ENCODE measurements at places on chromosomes 2 and 18.

- no peak for DNase-seq
Observed at GRCh38 chr2:96580771-96581170, 44.2 kb downstream of the ARID5A start.

DNA sequence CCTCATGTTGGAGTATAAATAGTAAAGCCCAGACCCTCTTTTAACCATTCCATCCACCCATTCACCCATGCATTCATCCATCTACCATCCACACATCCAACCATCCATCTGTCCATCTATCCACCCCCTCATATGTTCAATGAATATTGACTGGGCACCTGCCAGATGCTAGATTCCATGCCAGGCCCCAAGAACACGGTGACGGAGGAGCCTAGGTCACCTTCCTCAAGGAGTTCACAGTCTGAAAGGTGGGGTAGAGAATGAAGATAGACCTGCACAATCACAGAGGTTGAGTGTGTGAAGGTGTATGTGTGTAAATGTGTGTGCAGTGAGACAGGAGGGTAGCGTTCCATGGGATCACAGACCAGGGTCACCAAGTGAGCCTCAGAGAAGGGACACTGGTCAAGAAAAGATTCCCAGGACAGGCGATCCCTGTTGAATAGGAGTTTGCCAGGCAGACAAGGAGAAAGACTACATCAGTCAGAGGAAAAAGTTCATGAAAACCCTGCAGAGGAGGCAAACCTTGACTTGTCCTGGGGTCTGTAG, 287.2 kb downstream of the CYP26B1 start:
- no peak for DNase-seq

DNA sequence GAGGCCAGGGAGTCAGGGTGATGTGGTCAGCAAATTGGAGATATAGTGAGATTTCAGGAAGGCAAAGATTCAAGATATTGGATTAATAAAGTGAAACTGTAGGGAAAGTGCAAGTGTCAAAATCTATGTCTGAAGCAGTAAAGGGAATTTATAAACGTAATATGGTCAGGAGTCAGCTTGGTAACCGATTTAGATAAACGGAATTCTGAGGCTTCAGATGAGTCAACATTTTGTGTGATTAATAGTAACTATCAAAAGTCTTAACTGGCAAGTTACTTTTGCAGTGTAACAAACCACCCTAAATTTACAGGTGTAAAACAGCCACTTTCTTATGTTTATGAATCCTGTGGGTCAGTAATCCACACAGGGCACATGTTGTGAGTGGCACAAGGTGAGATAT, 10.9 kb downstream of the MTX2 start:
- DNase-seq: no peak

GRCh38 chr18:67243799-67244587, 272.5 kb downstream of the DSEL start:
- no peak for DNase-seq

GRCh38 chr2:180368881-180369280, 361.8 kb upstream of the CWC22 start:
- no peak for DNase-seq

GRCh38 chr2:102304711-102305611, 6.4 kb upstream of the IL1RL1 start:
- no peak for DNase-seq

DNA sequence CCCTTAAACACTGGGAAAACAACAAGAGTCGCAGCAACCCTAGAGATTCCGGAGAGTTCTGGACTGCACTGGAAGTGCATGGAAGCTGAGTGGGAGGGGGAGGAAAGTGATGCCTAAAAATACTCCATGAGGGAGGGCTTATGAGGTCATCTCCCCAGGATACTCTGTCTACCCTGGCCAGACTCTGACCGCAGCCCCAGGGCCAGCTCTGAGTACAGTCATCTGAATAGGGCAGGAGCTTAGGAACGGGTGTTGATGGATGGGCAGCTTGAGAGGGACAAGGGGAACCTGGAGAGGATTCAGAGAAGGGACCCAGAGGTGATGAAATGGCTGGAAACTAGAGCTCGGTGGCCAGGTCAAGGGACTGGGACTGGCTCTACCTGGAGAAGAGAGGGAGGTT, 79.3 kb upstream of the IGFBP5 start:
- DNase-seq: no peak

GRCh38 chr2:55014962-55015939, 35.0 kb downstream of the RTN4 start:
- no peak for DNase-seq

DNA sequence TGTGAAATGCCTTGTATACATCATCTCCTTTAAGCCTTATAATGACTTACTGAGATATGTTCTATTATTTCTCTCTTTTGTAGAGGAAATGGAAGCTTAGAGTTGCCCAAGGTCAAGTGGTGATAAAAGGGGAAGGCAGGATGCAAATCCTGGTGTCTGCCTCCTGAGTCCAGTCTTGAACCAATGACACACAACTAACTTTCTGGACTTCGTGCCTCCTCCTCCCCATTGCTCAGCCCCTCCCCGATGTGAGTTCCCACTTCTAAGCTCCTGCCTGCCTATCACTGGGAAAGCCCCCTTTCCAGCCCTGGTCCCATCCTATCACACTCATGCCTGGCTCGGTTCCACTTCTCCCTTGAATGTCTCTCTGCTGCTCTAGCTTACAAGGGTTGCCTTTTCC, 6.9 kb upstream of the CTIF start:
- DNase-seq: no peak

GRCh38 chr2:192230889-192231453, 36.2 kb upstream of the TMEFF2 start:
- DNase-seq: no peak

GRCh38 chr2:223029287-223029686, 22.7 kb upstream of the KCNE4 start:
- DNase-seq: no peak

GRCh38 chr18:45637546-45638327, 22.5 kb downstream of the SLC14A2 start:
- DNase-seq: no peak

DNA sequence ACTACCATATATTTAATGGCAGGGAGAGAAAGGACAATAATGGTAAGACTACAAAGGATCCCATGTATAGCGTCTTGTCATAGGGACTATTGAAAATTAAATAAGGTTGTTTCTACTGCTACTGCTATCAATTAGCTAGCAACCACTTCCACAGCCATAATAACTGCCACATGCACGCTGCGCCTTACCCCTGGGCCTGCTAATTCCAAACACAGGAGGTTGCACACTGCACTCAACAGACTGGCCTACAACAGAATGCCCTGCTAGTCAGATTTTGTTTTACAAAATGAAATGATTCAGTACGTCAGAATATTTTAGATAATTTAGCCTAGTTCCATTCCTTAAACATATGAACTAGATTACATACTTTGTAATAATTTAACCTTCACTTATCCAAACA, 121.0 kb upstream of the SMAD7 start:
- DNase-seq: no peak

DNA sequence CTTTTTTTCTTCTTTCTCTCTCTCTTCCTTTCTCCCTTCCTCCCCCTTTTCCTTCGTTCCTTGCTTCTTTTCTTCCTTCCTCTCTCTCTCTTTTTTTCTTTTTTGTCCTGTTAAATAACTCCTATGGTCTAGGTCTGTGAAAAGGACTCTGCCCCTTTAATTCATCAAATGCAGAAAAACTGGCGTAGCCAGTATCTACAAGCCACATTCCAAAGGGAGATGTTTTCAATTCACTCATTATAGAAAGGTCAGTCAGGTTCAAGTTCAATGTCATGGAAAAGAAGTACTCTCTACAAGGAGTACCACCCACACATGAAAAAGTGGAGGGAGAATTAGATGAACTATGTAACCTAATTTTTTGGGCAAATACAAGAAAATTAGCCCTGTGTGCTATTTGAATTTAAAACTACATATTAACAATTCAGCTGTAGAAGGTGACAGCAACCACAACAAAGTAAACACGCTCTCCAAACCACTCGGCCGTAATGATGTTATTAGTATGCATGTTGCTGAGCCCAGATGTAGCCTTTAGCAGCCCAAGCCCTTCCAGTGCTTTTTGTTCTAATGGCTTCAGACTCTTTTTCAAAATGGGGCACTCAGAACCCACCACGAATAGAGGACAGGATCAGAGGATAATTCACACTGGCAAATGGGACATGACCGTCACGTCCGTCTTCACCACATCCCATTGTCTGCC, 735.4 kb upstream of the FANCL start:
- DNase-seq: no peak

GRCh38 chr18:39746201-39746600, 2180.6 kb upstream of the CELF4 start:
- DNase-seq: no peak

- no peak for DNase-seq
Observed at GRCh38 chr18:47413327-47413726, 161.9 kb upstream of the SKOR2 start.

- DNase-seq: no peak
Observed at GRCh38 chr2:64017811-64018700, 1.2 kb downstream of the VPS54 start.

GRCh38 chr2:170191166-170191866, 13.4 kb downstream of the MYO3B start:
- no peak for DNase-seq

- DNase-seq: no peak
Observed at GRCh38 chr2:142687075-142687474, 190.4 kb upstream of the KYNU start.

DNA sequence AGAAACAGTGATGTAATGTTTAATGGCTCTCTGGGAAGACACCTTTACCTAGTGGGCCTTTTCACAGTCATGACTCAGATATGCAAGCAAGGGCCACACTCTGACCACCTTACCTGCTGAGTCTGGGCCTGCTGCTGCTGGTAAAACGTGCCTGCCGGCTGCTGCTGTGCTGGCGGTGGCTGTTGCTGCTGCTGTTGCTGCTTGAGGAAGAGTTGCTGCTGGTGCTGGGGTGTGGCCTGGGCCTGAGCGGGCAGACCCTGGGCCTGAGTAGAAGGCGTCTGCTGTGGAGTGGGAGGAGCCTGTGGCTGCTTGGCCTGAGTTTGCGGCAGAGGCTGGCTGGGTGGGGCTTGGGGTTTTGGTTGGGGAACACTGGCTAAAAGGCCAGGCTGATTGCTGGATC, 81.6 kb upstream of the NFU1 start:
- DNase-seq: no peak

- no peak for DNase-seq
Observed at GRCh38 chr2:73414696-73415095, 29.1 kb downstream of the ALMS1 start.

- no peak for DNase-seq
Observed at GRCh38 chr2:239399433-239399920, 1.3 kb downstream of the HDAC4 start.

DNA sequence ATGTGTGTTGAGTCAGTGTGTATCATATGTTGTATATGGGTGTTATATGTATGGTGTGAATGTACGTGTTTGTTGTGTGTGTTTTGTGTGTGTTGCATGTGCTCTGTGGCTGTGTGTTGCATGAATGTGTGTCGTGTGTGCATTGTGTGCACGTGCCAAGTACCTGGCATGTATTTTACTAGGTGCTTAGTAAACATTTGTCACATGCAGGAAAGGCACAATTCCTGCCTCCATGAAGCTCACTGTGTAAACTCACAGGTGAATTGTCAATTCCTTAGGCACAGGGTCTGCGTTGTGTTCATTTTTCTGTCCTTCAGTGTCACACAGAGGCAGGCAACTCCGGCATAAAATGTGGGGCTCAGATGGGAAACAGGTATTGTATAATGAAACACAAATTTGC, 22.3 kb upstream of the IL1R1 start:
- DNase-seq: no peak

DNA sequence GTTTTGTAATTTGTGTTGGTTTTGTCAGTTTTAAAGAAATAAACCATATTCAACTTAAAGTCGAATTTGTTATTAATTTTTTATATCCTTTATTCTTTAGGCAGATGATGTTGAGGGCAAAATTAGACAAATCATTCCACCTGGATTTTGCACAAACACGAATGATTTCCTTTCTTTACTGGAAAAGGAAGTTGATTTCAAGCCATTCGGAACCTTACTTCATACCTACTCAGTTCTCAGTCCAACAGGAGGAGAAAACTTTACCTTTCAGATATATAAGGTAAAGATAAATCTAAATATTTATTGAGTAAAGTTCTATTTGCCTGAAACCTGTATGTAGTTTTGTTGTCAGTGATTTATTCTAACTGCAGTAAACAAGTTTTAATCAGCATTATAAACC, 34.5 kb upstream of the METAP1D start:
- no peak for DNase-seq
